ENCODE measurements at places on chromosomes 3 and 15. TPM values are rescaled to one million over a fixed set of nuclear protein-coding genes. Genes with fewer than 3 reads are reported as not detected.

- no peak for DNase-seq
Measured at GRCh38 chr3:177476921-177477435, 279.7 kb upstream of the TBL1XR1 start.

DNA sequence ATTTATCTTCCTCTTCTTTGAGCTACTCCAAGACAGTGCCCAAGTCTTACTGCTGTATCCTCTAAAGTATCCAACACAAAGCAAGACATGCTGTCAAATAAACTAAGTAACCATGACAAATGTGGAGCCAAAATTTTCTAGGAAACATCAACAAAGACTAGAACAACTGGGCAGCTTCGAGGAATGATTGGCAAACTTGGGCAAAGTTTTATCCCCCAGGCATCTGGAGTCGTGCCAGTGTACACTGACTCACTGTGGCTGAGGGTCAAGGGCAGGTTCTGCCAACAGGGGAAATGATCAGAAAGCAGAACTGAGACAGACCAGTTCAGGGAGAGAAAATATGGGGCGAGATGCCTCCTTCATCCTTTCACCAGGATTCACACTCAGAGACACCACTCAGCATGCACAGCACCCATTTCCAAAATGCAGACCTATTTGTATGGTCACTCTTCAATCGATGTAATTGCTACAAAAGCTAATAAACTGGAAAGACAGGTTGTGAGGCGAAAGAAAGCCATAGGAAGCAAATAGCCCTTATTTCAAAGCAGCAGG, 65.8 kb downstream of the MB21D2 start:
- peak; percentile 50 for DNase-seq

DNA sequence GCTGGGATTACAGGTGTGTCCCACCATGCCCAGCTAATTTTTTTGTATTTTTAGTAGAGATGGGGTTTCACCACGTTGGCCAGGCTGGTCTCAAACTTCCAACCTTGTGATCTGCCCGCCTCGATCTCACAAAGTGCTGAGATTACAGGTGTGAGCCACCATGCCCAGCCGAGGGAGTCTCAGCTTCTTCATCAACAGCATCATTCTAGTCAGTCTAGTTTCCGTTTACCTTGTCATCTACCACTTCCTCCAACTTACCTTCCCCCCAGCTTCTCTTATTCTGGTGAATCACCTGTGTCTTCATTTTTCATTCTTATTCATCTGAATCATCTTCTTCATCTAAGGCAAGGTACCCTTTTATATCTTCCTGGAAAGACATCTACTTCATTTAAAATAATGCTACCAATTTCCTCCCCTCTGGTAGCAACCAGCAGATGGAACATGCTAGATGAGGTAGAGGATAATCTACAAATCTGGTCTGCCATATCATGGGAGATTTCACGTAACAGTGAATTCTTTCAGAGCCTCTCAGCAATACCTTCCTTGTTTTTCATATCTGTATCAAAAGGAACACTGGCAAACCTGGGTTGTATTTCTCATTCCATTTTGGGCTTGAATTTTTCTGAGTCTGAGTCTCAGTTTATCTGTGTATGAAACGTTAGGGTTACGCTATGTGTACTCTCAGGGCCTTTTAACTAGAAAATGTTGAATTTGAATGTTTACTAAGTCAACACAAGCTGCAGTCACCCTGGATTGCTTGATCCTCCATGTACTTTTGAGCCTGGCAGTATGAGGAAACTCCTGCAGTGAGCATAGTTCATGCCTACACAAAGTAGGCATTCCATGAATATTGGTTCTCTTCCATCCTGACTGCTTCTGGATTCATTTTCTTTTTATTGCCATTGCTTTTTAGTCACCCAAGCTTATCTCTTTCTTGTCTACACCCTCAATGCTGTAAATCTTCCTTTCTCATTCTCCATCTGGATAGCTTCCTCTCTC, 16.8 kb downstream of the LPP start:
- no peak for DNase-seq

DNA sequence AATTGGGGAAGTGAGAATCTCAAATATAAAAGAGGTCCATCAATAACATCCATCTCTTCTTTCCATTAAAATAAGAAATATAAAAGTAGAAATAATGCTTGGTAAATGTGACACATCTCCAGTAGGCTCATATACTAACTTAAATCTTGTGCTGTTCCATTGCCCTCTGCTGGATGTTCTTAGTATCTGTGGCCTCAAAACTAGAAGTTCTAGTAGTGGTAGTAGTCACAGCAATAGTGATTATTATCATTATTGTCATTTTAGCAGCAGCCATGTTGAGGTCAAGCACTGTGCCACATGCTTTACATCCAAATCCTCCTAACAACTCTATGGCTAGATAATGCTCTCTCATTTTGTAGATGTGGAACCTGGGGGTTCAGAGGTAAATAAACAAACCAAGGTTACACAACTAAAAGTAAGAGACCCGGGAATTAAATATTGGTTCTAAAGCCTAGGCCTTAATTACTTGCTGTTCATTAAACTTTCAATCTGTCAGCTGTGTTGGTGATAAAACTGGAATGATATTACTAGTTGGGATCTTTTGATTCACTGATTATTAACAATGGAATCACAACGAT, 20.2 kb upstream of the BTLA start:
- DNase-seq = peak; percentile 88

DNA sequence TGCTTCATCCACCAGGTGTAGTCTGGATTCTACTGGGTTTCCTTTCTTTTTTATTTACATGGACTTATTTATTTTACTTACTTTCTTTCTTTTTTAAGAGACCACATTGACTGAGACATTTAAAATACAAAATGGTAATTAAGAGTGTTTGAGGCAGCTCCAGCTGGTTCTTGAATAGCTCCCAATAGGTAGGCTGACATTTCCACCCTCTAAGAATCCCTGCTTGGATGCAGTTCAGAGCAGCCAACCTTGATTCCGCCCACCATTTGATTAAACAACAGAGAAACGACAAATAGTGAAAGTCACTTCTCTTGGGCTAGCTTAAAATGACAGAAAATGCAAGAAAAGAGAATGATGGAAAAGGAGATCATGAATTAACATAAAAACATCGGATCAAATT, 270.5 kb downstream of the TUSC7 start:
- DNase-seq = no peak

DNA sequence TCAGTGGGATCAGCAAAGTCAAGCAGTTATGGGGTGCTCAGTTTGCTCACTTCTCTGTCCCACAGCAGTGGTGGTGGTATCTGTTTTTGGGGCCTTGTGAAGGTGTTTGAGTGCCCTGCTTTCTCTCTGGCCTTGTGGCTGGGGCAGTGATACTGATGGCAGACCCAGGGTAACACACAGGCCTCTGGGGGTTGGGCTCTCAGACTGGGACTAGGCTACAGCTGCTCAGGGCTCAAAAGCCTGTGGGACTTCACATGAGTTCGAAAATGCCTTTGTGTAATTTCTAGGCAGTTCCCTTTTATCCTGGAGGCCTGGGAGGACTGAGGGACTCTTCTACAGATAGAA, 75.3 kb downstream of the STXBP5L start:
- DNase-seq = no peak

DNA sequence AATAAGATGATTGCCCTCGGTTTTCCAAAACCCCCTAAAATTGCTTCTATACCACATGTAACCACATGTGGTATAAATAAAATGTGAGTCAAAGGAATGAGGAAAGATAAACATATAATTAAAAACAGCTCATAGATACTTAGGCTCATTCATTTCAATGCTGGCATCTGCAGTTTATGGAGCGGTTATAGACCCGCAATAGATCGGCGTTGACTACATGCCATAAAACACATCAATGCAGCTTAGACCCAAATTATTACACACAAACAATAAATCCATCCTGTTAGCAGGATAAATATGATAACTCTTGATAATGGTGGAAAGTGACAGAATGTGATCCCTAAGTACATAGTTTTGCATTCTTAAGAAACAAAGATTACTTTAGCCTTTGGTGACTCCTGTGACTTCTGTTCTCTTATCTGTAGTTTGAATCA, 143.7 kb downstream of the NR2F2 start:
- no peak for DNase-seq

GRCh38 chr3:118057086-118057485, 977.6 kb downstream of the IGSF11 start:
- peak; percentile 69 for DNase-seq

Gene CHRNB4
- total RNA-seq = not detected

DNA sequence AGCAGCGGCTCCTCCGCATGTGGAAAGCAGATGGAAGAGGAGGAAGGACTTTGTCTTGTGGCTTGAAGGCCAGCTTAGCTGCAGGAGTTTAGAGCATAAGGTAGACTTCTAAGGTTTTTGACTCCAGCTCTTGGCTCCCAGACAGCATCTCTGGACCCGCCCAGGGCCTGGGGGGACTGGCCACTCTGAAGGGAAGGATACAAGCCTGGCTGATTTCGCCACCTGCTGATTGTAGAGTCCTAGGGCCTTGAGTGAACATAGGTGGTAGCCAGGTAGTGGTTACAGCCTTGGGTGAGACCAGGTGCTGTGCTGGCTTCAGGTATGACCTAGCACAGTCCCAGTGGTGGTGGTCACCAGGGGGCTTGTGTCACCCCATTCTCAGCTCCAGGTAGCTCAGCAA, 48.4 kb upstream of the RPL35A start:
- DNase-seq = no peak

GRCh38 chr3:86046436-86047136, 944.4 kb downstream of the VGLL3 start:
- no peak for DNase-seq

GRCh38 chr15:71484080-71484479, 326.3 kb upstream of the NR2E3 start:
- no peak for DNase-seq

DNA sequence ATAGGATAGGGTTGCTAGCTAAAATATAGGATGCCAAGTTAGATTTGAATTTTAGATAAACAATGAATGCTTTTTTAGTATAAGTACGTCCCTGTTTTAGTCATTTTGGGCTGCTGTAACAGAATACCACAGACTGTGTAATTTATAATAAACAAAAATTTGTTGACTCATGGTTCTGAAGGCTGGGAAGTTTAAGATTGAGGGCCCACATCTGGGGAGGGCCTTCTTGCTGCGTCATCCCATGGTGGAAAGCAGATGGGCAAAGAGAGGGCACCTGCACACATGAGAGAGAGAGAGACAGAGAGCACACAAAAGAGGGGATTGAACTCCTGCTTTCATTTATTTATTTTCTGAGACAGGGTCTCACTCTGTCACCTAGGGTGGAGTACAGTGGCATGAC, 246.5 kb downstream of the EPHB1 start:
- DNase-seq = no peak

- DNase-seq = peak; percentile 97
Measured at GRCh38 chr3:9864200-9864927, 15.7 kb downstream of the CIDEC start.

DNA sequence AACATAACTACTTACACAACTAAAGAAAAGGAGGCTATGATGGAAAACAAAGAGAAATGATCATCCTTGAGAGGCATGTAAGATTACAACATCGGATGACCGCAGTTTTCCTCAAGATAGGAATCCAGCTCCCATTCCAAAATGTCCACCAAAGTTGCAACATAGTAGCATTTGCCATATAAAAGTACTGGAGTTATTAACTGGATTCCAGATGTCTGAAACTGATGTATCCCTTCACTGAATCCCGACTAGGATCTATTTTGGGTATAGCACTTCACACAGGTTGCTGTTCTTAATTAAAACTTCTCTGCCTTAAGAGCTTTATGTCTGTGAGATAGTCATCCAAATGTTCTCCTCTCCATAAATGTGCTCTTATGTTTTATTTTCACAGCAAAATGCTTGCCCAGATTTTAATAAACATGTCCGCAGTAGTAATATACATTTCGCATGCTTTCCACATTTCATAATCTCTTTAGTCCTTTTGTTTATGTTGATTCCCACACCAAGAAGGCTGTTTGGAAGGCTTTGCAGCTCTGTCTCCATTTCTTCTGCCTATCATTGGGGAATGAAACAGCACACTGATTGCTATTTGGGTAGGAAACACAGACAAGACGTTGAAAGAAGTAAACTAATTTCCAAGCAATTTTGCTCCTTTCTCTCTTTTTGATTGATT, 716.5 kb upstream of the CFAP20DC start:
- DNase-seq = peak; percentile 91

DNA sequence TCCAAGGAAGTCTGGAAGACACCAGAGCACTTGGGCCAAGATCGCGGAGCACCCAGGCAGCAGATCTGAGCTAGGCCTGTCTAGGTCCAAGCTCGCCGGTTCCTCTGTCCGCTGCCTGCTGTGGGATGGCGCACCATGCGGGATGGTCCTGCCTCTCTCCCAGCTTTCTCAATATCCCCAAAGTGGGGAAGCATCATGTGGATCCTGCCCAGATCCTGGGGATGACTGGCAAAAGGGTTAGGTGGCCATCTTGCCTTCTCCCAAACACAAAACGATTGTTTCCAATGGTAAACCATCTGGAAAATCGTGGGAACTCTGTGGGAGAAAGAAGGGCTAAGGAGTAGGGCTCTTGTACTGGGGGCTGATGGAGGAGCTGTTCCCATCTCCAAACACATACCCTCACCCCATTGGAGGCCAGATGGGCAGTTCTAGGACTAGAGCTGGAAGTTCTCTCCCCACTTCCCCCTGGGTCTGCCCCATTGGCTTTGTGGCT, 8.9 kb downstream of the PRKCD start:
- DNase-seq = no peak

Data from lung (tissue), 17 donors.